Hematopoietic multipotent progenitor cell treated with erythropoietin and hydrocortisone succinate and interleukin-3 and kit ligand, for 8 days (in vitro differentiated cells): ENCODE measurements at places on chromosomes 7 and 10.

DNA sequence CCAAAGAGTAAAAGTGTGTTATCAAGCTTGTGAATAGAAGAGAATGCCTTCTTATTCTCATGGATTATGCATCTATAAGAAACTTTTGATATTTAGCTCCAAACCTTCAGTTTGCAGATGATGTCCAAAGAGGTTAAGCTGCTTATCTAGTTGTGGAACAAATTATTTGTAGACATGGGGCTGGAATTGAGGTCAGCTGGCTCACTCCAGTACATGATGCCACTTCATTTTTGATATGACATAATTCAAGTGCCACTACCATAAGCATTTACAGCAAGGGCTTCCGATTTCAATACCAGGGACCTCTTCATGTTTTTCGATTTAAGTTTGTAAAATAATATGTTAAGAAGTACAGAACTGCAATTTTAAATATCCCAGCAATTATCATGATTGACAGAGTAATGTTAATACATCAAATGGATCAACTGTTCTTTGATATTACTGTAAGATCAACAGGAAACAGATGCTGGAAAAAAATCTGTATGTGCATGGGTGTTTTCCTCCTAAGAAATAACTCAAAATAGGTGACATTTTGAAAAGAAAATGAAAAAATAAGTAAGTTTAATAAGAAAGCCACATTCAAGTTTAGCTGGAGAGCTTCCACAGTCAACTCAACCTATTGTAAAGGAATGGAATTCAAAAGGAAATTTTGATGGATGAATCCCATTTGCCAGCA is 12.7 kb downstream of the FAM3C start:
- no peak for DNase-seq

GRCh38 chr10:29273478-29273877 is 15.4 kb upstream of the LYZL1 start:
- DNase-seq = no peak

- DNase-seq = peak; percentile 2
Measured at GRCh38 chr7:98641646-98642500, 24.8 kb downstream of the NPTX2 start.

DNA sequence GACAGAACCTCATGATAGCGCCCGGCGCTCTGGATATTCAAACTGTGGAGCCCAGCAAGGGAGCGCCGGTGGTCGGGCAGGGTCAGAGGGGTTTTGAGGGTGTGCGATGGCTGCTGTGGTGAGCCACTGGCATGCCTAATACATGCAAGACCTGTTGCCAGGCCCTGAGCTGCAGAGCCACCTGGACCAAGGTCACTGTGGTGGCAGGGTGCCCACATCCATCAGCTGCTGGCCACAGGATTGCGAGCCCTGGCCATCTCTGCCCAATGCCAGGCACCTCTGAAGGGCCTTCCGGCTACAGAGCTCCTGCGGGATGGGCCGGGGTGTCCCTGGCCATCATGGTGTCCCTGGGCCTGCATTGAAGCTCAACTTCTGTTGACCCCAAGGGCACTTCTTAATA is 123.0 kb upstream of the TNRC18 start:
- no peak for DNase-seq
